ENCODE measurements at places on chromosomes 3 and 15. TPM values are rescaled to one million over a fixed set of nuclear protein-coding genes. Genes with fewer than 3 reads are reported as not detected.
A peak's percentile ranks its signal among the peaks of the same experiment; 100 is the strongest.

GRCh38 chr3:51350751-51351150 is 34.3 kb upstream of the MANF start:
- DNase-seq = no peak

DNA sequence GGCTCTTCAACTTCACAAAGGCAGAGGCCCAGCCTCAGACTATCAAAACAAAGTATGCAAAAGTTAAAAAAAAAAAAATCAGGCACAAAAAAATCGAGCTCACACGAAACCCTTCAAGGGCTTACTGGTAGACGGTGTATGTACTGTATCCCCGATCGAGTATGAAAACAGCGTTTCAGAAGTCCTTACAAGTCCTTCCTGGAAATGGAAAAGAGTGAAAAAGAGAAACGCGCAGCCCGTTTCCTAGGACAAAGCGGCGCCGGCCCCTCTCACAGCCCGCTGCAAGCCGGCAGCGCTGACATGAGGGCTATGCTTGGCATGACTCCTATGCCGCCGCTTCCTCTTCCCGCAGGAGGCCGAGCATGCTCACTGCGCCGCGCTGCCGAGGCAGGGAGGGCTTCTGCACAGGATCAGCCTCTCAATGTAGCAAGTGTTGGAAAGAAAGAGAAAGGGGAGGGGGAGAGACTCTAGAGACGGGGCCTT is at the start of gene VGLL4:
TSS of gene VGLL4 (minus strand) at position 311 of the 483 bp plus-strand sequence. CDS start 397 bp downstream, outside the sequence.
- DNase-seq = peak; percentile 94

DNA sequence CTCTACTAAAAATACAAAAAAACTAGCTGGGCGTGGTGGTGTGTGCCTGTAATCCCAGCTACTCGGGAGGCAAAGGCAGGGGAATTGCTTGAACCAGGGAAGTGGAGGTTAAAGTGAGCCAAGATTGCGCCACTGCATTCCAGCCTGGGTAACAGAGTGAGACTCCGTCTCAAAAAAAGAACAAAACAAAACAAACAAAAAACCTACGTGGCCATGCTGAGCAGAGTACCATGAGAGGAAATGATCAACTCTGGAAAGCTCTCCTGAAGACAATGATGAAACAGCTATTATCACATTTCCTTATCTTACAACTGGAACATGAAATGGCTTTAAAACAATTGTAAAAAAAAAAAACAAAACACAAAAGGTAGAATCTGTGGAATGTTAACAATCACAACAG is 75.2 kb downstream of the CHSY1 start:
- no peak for DNase-seq

GRCh38 chr15:81106560-81106959 is 27.5 kb upstream of the CFAP161 start:
- DNase-seq = peak; percentile 70

- DNase-seq = no peak
Observed at GRCh38 chr15:99614749-99615288, 49.0 kb downstream of the MEF2A start.

Gene ARGFX
- not detected for polyA plus RNA-seq

Gene CCR8
- polyA plus RNA-seq = not detected
